Esophagus muscularis mucosa (tissue), 4 donors: ENCODE measurements at places on chromosomes 5 and 9. TPM values are rescaled to one million over a fixed set of nuclear protein-coding genes. Genes with fewer than 3 reads are reported as not detected.

Gene CD72
- 2.2 TPM for total RNA-seq

DNA sequence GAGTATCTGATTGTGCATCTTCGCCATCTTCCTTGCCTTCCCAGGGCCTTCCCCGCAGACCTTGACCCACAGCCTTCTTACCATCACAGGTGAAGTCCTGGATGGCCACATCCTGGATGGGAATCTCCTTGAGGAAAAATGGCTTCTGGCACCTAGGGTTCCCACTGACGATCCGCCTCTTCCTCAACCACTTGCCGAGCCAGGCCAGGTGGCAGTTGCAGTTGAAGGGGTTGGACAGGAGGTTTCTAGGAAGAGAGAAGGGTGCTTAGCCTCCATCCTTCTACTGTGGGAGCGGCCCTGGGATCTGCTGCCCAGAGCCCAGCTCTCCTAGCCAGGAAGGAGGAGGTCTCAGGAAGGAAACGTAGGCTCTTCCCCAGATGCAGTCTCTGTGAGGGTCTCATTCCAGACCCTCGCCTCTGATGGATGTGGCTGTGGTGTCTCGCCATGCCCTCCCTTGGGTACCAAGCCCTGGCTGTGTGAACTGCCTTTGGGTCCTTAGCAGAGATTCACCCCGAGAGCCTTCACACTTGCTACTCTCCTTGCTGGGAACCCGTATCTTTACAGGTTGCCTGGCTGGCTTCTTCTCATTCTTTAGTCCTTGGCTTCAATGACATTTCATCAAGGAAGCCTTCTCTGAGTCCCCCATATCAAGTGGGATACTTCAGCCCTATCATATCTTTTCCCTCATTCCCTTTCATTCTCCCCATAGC lies 170.4 kb upstream of the PANK3 start:
- no peak for DNase-seq

GRCh38 chr5:41575110-41575779 lies 64.8 kb upstream of the PLCXD3 start:
- DNase-seq = no peak

DNA sequence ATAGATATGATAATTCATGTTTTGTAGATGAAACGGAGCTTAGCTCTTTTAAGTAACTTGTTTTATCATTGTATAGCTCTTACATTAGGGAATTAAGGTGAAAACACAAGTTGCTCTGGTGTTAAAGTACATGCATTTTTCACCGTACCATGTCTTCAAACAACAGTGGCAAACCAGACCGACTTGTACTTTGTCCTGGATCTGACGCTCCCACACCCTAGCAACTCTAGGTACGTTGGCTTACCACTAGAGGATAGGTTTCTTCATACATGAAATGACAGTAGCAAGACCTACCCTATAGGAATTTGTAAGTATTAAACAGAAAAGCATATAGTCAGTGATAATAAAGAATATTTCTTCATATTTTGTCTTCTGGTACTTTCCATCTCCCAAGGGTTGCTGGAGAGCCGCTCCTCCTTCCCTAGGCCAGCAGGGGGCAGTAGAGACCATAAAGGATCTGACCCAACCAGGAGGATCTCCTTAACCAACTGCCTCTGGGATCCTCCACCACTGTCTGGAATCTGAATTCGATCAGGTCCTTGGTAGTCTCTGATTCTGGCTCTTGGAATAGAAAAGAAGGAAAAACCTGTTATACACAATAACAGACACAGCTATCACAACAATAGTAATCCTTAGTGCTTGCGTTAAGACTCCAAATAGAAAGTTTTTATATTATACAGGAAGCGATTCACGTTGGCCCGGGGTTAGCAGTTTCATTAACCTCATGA lies 136.7 kb downstream of the CAVIN4 start:
- no peak for DNase-seq

Gene LRRC19
- not detected for total RNA-seq
